ENCODE measurements at places on chromosomes 13 and 19.

DNA sequence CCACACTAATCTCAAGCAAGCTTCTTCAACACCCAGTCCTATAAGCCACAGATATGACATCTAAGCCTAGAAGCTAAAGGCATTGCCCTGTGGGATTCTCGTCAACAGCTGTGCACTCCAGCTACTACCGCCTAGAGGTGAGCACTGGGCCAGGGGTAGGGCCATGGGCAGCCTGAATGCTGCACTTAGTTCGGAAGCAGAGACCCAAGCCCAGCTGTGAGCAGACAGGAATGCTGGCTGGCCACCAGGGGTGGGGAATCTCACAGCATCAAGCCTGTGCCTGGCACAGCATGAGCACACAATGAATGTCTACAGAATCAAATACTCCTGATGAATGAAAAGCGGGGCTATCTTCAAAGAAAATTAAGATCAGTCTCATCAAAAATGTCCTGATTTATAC lies 167.5 kb upstream of the UBL3 start:
- no peak for DNase-seq

DNA sequence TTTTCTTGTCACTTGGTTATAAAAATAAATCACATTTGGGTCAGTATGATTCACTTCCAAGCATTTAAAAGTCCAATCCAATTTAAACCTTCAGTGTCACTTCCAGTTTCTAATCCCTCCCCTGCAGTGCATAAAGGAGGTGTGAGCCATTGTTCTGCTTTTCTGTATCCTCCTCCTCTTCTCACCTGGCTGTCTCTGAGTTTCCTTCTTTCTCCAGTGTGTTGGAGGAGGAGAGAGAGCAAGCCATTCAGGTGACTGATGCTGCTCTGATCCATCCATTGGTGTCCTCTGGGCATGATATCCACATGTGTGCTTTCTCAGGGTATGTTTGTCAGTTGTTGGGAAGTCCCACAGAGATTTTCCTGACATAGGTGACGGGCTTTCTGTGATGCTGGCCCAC lies 1.2 kb downstream of the NUDT15 start:
- DNase-seq, result no peak

DNA sequence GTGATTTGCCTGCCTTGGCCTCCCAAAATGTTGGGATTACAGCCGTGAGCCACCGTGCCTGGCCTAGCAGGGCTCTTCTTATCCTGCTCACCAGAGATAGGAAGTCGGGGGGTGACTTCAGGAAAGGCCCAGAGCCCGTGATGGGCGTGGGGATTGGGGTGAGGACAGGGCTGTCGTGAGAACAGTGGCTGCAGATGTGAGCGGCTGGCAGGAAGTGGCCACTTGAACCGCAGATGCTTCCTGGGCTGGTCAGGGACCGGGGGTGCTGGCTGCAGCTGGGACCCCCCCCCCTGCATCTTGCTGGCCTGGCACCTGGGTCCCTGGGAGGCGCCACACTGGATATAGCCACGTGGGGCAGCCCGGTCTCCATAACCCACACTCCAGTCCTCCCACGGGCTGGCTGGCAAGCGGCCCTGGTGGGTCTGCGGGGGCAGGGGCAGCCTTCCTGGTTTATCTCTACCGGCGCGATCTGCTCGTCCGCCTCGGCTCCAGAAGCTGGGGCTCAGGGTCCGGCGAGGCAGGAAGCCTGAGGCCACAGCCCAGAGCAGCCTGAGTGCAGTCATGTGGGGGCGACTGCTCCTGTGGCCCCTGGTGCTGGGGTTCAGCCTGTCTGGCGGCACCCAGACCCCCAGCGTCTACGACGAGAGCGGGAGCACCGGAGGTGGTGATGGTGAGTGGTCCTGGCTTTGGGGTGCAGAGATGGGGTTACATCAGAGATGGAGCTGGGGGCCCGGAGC lies at the start of gene F2RL3:
Gene F2RL3, plus strand, starts transcription at position 371 of the 737 bp plus-strand sequence. Its CDS starts 191 bp downstream, at position 562.
- no peak for DNase-seq

DNA sequence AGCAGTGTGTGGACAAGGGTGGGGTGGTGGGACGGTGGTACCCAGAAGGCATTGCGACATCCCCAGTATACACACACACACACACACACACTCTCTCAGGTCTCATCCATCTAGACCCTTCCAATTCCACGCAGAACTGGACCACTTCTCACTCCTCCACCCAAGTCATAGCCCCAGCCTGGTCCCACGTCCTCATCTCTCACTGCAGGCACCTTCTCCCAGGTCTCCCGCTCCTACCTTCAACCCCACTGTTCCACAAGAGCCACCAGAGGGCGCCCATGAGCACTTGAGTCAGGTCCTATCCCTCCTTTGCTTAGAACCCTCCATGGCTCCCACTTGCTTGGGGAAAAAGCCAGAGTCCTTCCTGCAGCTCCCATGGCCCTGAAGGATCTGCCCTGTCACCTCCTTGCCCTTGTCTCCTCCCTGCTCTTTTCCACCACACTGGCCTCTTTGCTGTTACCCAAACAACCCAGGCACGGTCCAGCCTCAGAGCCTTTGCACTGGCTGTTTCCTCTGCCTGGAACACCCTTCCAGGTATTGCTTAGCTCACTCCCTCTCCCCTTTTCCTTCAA lies 62.6 kb downstream of the IER2 start:
- DNase-seq, result peak; percentile 78

DNA sequence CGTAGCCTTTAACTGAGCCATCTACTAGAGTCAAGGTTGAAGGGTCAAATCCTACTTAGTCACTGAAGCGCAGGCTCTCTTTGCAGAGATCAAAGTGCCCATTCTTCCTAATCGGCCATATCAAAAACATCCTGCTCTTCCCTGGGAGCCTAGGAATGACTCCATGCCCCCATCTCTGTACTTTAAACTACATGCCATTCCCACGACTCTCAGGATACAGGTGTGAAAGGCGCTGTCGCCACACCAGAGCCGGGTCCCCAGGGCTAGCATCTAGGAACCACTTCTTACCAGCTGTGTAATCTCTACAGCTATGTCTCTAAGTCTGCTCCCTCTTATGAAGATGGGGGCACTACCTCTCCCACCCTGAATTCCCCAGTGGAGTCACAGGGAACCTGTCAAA lies 22.3 kb downstream of the IRS2 start:
- DNase-seq, result no peak

- DNase-seq, result no peak
Observed at GRCh38 chr19:24046550-24046949, 40.4 kb upstream of the ZNF254 start.

- peak; percentile 89 for DNase-seq
Observed at GRCh38 chr13:23980160-23980551, 82.9 kb upstream of the C1QTNF9B start.

DNA sequence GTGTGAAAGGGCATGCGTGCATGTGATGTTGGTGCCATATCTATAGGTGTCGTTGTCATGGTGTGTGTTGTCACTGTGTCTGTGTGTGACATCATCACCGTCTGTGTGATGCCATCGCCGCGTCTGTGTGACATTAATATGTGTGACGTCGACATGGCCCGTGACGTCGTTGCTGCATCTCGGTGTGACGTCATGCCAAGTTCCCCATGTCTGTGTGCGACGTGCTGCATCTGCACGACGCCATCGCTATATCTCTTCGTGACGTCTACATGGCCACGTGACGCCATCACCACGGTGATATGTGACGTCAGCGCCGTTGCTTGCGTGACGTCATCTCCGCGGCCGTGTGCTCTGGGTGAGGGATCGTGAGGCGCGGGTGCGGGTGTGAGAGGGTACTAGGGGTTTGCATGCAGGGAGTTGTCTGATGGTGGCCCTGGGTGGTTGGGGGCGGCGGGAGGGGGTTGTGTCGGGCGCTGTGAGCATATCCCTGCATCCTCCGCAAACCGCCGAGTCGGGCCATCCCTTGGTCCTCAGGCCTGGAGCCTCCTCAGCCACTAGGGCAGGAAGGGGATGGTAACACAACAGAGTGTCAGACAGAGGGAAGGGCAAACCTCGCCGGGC lies 14.6 kb downstream of the GTPBP3 start:
- no peak for DNase-seq

DNA sequence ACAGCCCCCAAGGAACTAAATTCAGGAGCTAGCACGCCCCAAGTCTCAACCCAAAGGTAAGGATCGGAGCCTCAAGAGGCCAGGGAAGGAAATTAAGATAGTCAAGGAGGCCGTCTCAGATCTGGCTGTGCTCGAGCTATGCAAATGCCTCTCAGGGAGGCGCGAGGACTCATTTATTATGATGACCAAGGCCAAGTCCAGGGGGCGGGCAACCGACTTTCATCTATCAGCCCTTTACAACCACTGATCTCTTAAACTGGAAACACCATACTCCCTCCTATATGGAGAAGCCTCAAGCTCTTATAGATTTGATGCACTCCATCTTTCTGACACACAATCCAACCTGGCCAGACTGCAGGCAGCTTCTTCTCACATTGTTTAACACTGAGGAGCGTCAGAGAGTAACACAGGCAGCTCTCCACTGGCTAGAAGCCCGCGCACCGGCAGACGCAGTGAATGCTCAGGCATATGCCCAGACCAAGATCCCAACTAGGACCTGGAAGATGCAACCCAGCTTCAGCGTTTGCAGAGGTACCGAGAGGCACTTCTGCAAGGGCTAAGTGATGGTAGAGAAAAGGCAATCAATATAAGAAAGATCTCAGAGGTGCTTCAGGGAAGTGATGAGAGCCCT lies 9.6 kb upstream of the SLC15A1 start:
- DNase-seq, result no peak

DNA sequence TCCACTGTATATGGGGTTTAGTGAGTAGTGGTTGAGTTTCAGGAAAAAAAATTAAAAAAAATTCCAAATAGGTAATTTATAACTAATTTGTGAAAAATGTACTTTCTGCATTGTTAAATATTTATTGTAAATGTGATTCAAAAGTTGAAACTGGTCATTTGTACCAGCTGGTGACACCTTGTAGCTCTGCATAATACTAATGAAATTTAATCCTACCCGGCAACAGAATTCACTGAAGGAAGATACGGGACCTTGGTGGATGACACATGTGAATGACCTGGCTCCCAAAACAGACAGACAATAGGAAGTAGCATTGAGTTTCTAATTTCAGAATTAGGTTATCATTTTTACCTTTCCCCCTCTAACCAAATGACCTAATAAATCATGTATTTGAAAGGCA lies 73.8 kb downstream of the SLITRK6 start:
- no peak for DNase-seq

DNA sequence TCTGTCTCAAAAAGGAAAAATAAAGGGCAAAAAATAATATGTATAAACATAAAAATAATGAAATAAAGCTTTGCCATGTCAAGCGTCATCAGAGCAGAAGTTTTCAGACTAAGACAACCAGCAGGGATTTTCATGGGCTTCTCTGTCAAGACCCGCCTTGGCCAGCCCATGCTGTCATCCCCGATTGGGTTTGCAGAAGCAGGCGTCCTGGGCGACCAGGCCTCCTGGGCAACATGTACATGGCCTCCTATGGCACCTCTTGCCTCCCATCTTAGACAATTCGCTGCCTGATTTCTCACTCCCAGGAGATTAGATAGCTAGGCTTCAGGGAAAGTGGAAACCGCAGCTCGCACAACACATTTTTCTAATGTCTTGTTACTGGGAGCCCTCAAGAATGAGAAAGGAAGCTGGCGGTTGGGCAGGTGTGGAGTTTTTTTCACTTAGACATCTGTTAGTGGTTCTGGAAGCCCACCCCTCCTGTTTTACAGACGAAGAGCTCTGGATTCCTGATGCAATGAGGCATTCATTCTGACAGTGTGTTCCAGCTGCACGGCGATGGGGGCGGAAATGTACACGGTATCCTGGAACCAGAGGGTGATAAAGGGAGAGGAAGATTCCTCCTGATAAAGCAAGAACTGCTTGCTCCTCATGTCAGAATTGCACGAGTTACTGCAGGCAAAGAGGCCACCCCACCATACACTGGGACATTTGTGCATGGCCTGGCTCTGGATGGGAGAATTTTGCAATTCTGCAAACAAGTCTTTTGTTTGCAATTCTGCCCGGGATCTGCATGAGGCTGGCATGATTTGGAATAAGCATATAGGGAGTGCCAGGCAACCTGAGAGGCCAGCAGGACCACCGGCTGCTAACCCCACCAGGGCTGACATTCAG lies 47.4 kb upstream of the KATNAL1 start:
- DNase-seq, result no peak

GRCh38 chr19:44072543-44073401 lies 813 bp downstream of the ZNF284 start:
- DNase-seq, result no peak

DNA sequence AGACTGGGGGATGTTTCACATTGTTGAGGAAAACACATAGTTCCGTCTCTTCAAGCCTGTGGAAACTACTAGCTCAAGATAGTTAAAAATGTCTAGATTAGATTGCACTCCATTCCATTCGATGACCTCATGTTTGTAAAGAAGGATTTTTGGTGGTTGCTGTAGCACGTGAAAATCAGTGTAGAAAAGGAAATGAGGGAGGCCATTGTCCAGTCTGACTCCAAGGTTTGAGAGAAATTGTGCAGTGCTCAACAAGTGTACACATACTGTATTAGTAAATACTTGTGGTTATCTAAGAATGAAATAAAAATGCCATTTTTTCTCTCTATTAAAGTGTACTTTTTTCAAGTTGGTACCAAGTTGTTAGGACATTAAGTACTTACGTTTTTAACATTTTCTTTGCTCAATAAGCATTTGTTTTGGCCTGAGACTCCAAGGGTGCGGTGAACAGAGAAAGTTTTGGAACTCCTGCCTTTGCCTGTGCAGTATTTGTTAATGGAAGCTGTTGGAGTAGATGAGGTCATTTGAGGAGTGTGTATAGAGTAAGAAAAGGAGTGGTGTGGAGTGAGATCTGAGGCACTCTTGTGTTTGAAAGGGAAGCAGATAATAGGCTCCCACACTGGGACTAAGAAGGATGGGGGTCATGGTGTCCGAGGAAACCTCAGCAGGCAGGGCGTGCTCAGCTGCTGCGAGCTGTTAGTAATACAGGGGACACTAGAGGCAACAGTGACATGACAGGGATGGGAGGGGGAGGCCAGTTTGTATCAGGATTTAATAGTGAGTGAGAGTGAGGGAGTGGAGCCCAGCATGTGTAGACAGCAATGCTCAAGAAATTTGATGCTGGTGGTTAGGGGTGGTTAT lies 4.4 kb downstream of the WASF3 start:
- no peak for DNase-seq

- DNase-seq, result peak; percentile 73
Observed at GRCh38 chr19:48999481-49000325, 6.0 kb downstream of the RUVBL2 start.

GRCh38 chr13:102466610-102467190 lies 64.9 kb upstream of the FGF14 start:
- no peak for DNase-seq

- DNase-seq, result no peak
Observed at GRCh38 chr19:29525901-29526729, at the start of gene VSTM2B. VSTM2B (plus strand) TSS chr19:29525994; CDS start chr19:29526584, 590 bp downstream.

GRCh38 chr19:32773126-32773525 lies 53.6 kb downstream of the TDRD12 start:
- DNase-seq, result no peak

- no peak for DNase-seq
Observed at GRCh38 chr19:44718441-44719261, 19.7 kb downstream of the CEACAM16 start.
